BJ (cell line): ENCODE measurements at places on chromosomes 16 and 17.

DNA sequence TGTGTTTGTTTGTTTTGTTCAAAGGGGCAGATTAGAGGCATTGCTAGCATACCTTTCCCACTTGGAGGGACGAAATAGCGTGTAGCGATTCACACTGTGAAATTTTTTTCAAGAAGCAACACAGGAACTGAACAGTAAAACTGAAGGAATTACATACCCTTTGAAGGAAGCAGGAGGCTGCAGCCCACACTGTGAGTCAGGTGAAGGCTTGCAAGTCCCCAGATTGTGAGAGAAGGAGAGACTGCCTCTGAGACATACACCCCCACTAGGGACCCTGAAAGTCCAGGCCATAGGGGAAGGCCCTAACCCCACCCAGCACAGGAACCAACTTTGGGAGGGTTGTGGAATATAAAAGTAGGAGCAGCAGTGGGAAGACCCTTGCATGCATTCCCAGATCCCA lies 69.6 kb upstream of the HS3ST3A1 start:
- DNase-seq, result no peak

DNA sequence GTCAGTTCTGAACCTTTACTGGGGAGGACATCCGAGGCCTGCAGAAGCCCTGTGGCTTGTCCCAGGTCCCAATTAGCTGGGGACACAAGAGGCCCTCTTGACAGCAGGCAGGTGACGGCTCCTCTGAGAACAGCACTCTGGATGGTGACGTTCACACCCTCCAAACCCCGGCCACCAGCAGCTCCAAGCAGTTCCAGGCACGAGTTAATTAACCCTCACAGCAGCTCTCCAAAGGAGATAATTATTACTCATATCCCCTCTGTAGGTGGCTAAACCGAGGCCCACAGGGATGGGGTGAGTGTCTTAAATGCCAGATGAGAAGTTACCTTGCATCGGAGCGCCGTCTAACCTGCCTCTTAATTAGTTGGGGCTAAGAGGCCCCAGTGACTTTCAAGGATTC lies 168.9 kb upstream of the CIBAR2 start:
- DNase-seq, result no peak

DNA sequence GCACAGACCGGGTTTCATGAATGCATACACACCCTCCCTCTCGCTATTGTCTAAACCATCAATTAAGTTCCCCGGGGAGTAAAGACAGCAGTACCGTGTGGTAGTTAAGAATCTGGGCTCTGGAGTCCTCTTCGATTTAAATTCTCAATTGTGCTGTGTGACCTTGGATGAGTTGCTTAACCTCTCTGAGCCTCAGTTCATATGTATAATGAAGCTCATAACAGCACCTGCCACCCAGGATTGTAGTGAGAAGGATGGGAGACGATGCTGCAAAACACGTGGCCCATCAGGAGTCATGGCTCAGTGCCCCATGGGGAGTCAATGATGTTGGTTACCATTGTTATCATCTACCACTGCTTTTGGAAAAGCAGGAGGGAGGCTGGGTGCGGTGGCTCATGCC lies 34.5 kb upstream of the KDM8 start:
- no peak for DNase-seq

DNA sequence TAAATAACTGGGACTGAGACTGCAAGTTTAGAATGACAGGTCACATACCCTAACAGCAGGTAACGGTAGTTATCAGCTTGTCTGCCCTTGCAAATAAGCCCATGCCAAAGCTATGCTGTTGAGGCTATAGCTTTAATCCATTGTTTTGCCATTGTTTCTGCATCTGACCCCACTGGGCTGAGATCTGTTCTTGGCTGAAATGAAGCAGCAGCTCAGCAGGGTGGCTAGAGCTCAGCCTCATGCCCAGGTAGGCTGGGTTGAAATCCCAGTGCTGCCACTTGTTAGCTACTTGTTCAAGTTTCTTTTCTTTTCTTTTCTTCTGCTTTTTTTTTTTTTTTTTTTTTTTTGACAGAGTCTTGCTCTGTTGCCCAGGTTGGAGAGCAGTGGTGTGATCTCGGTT lies 40.1 kb downstream of the NKD1 start:
- no peak for DNase-seq

- DNase-seq, result no peak
These were observed 7.8 kb upstream of the C1QBP start for GRCh38 chr17:5446786-5447185.

DNA sequence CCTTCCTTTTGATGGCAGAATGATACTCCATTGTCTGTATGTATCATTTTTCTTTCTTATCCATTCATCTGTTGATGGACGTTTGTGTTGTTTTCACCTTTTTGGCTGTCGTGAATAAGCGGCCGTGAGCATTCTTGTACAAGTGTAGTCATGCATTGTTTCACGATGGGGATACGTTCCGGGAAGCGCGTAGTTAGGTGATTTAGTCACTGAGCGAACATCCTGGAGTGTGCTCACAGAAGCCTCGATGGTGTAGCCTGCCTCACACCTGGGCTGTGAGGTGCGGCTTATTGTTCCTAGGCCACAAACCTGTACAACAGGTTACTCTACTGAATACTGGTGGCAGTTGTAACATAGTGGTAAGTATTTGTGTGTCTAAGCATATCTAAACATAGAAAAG lies 136.5 kb downstream of the CMIP start:
- no peak for DNase-seq

GRCh38 chr17:52979921-52980320 lies 821.4 kb upstream of the CA10 start:
- no peak for DNase-seq

- DNase-seq, result no peak
These were observed 5.8 kb downstream of the PIPOX start for GRCh38 chr17:29048440-29049368.

- no peak for DNase-seq
These were observed 20.2 kb downstream of the TENT4B start for GRCh38 chr16:50173316-50173715.

GRCh38 chr17:1078831-1079561 lies 82.1 kb downstream of the TIMM22 start:
- DNase-seq, result no peak

DNA sequence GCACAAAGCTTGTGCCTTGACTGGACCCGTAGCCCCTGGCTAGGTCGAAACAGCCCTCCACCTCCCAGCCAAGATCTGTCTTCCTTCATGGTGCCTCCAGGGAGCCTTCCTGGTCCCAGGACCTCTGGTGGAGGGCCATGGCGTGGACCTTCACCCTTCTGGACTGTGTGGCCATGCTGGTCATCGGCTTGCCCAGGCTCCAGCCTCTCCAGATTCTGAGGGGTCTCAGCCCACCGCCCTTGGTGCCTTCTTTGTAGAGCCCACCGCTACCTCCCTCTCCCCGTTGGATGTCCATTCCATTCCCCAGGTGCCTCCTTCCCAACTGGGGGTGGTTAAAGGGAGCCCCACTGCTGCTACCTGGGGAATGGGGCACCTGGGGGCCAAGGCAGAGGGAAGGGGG lies 3.5 kb downstream of the CTRL start:
- DNase-seq, result no peak

- no peak for DNase-seq
These were observed 96.8 kb downstream of the PGS1 start for GRCh38 chr17:78475211-78475610.

DNA sequence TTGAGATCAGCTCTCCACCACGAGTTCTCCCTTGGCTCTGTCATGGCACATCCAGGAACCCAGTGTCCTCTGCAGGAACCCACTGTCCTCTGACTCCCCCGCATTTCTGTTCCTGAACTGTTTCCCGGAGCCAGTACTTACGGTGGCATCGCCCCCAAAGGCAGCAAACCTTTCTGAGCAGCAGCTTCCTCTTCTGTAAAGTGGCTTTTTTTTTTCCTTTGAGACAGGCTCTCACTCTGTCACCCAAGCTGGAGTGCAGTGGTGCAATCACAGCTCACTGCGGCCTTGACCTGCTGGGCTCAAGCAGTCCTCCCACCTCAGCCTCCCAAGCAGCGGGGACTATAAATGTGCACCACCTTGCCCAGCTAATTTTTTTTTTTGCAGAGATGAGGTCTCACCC lies 32.2 kb downstream of the NAGPA start:
- no peak for DNase-seq

GRCh38 chr16:21150375-21151001 lies at the start of gene DNAH3:
Gene DNAH3, minus strand, starts transcription at chr16:21150846. Its CDS starts 527 bp downstream, at chr16:21150319.
- no peak for DNase-seq

GRCh38 chr16:22912654-22913053 lies 98.7 kb downstream of the HS3ST2 start:
- DNase-seq, result no peak

GRCh38 chr17:1037238-1037879 lies 40.4 kb downstream of the TIMM22 start:
- DNase-seq, result no peak

DNA sequence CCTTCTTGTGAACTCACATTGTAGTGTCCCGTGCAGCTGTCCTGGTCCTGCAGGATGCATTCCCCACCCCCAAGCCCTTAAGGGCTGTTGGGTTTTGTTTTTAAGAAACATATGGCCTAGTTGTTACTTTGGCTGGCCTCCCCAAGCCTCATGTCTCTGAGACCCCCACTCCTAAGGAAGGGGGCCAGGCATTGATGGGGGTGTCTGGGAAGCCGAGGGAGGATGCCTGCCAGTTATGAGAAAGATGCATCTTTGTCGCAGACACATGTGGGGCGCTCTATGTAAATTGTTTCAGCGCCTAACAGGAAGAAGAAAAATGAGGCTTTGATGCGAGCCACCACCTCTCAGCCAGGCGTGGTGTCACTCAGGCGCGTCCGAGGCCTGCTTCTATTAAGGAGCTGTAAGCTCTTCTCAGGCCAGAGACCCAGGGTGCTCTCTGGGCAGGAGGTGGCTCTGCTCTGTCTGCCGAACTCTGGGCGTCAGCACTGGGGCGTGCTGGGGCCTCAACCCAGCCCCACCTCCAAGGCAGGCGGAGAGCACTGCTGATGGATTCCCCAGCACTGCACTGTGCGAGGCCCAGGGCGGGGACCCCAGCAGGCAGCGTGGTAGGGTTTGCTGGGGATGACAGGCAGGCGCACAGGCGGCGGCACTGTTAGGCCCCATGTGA lies 70.6 kb downstream of the SREBF1 start:
- DNase-seq, result no peak

DNA sequence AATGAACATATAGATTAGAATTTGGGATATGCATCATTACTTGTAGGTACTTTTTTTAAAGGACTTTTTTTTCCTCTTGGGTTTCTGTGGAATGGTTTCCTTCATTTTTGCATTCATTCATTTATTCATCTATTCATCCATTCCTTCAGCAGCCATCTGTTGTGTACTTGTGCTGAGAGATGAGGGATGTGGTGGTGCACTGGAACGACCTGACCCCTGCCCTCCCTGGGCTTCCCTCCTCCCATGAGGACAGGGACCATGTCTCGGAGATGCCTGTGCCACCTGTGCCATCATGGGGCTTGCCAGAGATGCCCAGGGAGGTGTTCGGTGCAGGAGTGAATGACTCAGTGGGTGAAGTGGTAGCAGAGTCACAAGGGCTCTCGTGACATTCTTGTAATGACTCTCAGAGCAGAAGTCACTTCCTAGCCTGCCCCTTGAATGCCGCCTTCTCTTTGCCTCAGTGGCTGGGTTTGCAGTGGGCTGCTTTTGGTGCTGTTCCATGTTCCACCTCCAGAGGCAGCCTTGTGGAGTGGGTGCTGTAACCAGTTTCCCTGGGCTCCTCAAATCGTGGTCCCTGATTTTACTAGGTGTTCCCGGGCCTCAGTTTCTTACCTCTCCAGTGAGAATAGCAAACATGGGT lies 43.9 kb downstream of the CLEC16A start:
- no peak for DNase-seq

- no peak for DNase-seq
These were observed 591.7 kb downstream of the MAF start for GRCh38 chr16:79008869-79009179.

GRCh38 chr16:80989801-80990200 lies 16.9 kb downstream of the CMC2 start:
- DNase-seq, result no peak

- DNase-seq, result no peak
These were observed 2.9 kb downstream of the C17orf67 start for GRCh38 chr17:56830726-56831368.

GRCh38 chr17:57264776-57265175 lies 8.5 kb downstream of the MSI2 start:
- DNase-seq, result no peak

DNA sequence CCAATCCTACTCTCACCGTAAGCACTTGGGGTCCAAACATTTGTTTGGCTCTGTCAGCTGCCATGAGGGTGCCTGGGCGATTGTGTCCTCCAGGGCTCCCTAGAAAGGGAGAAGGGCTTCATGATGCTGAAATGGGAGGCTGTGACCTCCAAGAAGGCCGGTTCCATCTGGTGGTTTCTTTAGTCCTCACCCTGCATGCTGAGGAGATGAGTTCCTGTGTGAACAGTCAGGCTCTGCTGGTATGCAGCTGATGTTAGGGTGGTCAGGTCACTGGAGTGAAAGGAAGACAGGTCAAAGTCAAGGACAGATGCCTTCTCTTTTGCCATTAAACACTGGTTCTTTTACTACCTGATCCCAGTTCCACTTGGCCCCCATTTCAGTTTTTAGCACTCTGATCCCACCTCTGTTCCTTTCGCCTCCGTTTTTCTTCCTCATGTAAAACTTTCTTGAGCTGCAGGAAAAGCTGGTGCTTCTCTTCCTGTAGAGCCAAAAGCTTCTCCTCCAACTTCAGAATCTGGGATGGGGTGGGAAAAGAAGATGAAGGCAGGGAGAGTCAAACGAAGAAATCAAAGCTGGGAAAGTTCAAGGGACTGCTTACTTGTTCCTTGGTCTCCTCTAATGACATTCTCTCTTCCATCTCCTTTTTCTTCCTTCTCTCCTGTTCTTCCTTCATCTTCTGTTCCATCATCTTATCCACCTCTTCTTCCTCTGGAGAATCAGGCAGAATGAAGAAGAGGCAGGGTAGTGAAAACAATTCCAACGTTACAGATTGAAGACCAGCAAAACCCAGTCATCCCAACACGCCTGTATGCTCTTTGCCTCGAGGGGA lies 1.1 kb downstream of the GPS2 start:
- no peak for DNase-seq

GRCh38 chr16:64919141-64919540 lies 202.7 kb downstream of the CDH11 start:
- no peak for DNase-seq

DNA sequence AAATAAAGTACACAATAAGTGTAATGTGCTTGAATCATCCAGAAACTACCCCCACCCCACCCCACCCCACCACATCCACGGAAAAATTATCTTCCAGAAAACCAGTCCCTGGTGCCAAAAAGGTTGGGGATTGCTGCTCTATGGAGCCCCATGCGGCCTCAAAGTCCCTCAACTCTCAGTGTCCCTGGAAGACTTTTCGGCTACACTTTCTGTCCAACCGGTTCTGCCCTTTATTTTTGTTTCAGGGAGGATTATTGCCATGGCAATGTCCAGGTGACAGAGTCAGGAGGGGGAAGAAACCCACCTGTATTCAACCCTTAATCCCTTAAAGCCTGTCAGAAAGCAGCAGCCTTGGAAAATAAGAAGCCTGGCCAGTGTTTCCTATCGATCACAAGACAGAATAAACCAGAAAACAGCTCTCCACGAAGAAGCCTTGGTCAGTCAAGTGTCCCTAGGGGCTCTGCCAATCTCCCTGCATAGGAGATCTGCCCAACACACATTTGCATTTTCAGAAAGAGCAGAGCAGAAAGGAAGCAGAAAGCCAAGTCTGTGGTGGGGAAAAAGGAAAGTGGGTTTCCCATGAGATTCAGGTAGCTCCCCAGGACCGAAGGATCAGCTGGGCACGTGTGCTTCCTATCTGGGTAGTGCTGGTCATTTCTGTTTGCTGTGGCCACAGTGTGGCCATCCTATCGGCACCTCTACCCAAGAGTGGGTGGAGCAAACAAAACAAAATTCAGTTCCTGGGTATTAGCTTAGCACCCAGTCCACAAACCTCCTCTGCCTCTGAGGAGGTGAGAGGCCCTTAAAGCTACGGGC lies 342.7 kb downstream of the SOX9 start:
- DNase-seq, result no peak
